ENCODE measurements at places on chromosomes 4 and X.

GRCh38 chr4:137738375-137738990, 206.2 kb upstream of the PCDH18 start:
- no peak for DNase-seq

DNA sequence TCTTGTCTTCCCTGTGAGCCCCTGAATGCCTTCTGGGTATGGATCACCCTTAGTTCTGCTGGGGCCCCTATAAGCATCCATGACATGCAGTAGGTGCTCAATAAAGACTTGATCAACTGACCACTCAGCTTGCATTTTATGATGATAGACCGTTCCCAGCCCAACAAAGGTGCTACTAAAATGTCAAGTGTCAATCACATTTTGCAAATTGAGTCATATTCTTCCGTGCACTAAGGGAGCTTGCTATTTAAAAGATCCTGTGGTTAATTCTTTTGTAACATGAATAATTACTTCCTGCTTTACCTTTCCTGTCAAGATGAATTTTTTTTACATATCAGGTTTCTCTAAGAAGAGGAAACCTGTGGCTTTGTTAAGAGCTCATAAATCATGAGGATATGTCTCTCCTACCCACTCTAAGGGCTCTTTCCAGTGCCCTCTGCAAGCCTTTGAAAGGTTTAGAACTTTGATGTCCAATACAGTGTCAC, 47.6 kb downstream of the SH3KBP1 start:
- DNase-seq = no peak

DNA sequence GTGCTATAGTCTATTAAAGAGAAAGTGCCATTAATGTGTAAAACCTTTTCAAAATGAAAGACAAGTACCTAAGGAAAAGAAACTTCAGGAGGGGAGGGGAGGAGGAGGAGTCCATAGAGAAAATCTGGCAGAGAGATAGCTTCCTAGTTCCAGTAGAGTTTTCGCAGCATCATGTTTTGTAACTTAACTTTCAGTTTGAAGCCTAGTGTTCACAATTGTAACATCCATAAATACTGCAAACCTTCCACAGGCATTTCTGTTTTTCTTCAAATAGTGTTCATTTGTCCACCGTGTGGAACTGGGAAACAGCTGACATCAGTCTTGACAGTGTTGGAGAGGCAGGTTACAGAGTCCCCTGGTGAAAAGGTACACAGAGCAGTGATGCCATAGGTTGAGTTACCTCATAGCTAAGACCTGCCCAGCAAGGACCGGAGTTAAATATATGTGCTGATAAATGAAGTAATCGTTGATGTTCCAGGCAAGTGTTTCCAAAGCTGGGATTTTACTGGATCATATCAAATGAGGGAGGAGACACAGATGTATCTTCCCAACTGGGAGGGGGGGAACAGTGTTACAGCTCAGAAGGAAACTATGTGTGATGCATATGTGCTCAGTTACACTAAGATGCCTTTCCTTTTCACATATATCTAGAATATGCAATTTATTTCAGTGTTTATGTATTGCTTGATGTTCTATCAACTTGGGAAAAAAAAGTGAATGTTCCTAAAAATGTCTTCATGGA, 369.5 kb upstream of the FAM241A start:
- DNase-seq = no peak

GRCh38 chr4:28225050-28225449, 1364.4 kb downstream of the STIM2 start:
- DNase-seq = no peak

GRCh38 chrX:118973389-118974087, 880 bp upstream of the LONRF3 start:
- no peak for DNase-seq

DNA sequence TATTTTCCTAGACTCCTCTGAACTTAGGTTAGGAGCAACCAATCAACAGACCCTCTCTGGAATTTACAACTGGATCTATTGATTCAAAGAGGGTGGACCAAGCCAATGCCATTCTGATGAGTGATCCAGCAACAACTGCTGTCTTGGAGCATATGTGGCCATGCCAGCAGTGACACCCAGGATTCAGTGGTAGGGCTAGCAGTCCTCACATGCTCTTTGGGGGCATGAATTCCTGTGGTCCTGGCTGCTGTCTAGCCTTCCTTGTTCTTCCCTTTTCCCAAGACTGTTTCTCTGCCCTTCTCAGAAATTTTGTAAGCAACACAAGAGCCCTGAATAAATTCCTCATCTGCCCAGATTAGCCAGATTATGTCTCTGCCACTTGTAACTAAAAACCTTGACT, 61.5 kb upstream of the GATB start:
- DNase-seq = no peak

DNA sequence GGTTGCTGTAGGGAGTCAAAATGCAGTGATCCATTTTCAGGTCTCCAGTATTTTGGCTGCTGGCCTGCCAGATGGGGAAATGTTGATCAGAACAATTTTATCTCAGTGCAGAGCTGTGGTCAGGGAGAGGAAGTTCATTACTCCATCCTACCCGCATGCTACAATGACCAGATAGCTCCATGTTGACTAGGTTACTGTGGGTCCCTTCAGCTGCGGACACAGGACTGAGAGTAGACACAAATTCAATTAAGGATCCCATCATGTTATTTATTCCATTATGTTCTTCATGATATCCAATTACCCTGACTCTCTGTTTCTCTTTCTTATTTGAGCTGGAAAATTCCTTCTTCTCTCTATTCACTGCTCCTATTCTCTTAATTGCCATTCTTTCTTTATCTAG, 16.3 kb downstream of the SYNPO2 start:
- DNase-seq = no peak

DNA sequence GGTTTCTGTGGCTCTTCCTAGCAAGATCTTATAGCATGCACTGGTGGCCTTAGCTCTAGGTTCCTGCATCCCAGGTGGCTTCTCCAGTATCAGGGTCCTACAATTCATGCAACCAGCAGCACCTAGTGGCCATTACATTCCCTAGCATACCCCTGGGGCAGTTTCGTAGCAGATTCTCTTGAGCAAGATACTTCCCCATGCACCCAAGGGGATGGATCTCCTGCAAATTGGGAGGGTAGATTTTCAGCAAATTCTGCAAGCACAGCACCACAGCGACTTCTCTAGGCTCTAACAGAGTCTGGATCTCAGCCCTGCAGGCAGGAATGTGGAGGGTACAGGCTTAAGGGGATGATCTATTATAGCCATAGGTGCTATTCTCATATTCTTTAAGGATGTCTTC, 13.1 kb upstream of the SLC9B1 start:
- DNase-seq = no peak

DNA sequence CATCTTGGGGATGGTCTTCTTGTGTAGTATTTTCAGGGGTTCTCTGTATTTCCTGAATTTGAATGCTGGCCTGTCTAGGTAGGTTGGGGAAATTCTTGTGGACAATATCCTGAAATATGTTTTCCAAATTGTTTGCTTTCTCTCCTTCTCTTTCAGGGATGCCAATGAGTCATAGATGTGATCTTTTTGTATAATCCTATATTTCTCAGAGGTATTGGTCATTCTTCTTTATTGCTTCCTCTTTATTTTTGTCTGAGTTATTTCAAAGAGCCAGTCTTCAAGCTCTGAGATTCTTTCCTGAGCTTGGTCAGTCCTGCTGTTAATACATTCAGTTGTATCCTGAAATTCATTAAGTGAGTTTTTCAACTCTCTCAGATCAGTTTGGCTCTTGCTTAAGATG, 73.1 kb downstream of the MAMLD1 start:
- DNase-seq = no peak

- DNase-seq = no peak
Measured at GRCh38 chr4:128355305-128355704, 67.7 kb upstream of the PGRMC2 start.

DNA sequence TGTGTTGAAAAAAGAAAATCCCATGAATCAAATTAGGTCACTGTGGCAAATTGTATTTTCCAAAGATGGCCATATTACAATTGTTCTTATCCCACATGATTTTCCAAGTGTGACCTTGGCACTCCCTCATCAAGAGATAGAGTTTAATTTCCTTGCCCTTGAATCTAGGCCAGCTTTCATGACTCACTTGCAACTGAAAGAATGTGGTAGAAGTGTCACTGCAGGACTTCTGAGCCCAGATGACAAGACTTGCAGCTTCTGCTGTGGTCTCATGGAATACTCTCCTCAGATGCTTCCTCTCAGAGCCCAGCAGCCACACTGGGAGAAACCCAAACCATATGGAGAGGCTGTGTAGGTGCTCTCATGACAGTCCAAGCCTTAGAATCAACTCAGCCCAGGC, 139.0 kb downstream of the ADAMTS3 start:
- DNase-seq = no peak

GRCh38 chrX:17788439-17788838, 51.1 kb downstream of the SCML1 start:
- peak; percentile 50 for DNase-seq

DNA sequence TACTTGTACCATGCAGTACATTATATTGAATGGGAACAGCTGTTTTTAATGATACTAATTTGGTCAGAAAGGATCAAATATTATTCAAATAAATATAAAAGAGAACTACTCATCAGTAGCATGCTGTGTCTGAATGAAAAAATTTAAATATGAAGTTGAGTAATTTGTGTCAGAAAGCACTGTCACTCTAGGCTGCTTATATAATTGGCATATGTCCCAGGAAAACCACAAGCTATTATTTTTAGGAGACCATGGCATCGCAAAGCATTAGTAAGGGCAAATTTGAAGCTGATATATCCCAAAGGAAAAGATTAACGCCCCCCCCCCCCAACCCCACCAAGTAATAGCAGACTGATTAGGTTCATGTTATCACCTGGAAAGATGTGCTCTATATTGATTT, 388.5 kb upstream of the SPANXN4 start:
- DNase-seq = no peak

GRCh38 chrX:140447150-140447549, 57.7 kb downstream of the SOX3 start:
- DNase-seq = no peak

- no peak for DNase-seq
Measured at GRCh38 chr4:143616771-143617170, 83.7 kb downstream of the FREM3 start.

DNA sequence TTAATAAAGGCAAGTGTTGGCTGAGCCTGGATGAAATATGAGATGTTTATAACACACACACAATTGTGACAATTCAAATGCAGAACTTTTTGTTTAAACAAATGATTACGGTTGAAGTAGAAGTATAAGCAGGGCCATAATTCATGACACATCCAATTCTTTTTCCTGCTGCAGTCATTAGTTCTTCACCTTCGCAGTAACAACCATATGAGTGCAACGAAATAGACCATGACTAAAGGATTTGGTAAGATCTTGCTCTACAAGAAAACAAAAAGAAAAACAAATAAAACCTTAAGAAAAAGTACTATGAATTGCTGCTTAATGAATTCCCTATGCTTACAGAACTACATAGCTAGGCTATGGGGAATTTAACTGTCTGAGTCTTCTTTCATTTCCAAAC, 13.9 kb upstream of the BMPR1B start:
- DNase-seq = no peak
